Brain microvascular endothelial cell (primary cell): ENCODE measurements at places on chromosomes 4 and X.

DNA sequence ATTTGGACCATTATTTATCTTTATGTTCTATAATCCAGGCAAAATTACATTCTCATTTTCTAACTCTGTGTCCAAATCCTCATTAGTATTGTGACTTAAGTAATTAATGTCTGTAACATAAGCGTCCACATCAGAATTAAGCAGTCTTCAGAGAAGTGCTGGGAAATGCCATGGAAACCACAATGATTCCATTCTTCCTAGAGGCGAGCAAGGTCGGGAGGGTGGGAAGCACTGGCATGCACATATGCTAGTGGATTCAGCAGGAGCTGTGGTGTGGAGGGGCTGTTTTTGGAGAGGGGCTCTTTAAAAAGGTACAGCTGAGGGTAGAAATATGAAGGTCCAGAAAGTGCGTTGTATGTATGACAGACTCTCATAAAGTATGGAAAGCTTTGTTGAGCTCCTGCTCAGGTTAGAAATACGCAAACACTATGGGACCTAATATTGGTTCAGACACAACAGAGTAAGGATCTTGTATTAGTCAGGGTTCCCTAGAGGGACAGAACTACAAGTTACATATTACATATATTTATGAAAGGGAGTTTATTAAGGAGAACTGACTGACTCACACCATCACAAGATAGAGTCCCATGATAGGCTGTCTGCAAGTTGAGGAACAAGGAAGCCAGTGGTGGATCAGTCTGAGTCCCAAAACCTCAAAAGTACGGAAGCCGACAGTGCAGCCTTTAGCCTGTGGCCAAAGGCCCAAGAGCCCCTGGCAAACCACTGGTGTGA, 61.5 kb downstream of the GLRA2 start:
- DNase-seq, result no peak

- DNase-seq, result peak; percentile 12
Measured at GRCh38 chr4:170374770-170375169, 285.0 kb upstream of the AADAT start.

DNA sequence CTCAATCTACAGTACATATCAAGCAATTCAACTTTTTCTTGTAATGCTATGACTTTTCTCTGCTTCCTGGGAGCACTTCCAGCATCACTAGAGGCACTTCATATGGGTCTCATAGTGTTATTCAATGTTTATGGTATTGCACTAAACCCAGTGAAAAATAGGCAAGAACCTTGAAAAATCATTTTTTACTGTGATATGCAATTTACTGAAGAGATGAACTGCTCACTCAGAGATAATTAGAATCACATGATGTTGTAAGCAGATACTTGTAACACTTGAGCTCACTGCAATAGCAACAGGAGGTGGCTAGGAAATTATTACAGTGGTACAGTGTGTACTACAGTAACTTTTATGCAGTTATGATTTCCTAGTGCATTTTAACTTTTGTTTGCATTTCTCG, 93.3 kb downstream of the RASGEF1B start:
- DNase-seq, result no peak

GRCh38 chrX:103063918-103064434, at the start of gene BEX1:
BEX1 (minus strand) TSS chrX:103064171; CDS start chrX:103063274, 897 bp downstream.
- peak; percentile 54 for DNase-seq

- peak; percentile 99 for DNase-seq
Measured at GRCh38 chr4:48909697-48910096, 3.1 kb upstream of the OCIAD2 start.

DNA sequence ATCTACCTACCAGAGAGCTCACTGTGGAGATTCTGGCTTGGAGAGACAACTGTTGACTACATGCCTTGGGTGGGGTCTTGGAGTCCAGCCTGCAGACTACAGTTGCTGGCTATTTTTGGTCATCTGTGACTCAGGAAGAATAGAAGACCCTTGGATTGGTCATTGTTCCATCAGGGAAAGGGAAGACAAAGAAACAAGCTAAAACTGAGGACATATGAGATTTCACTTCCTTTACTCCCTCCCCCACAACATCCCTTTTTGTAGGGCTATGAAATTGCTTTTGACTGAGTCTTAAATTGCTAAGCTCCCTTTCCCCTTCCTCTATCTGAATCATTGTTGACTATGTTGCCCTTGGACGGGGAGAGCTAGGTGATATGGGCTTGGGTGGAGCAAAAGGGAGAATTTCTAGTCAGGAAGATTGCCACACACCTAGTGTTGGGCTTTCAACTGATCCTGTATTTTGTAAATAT, 11.7 kb downstream of the MSN start:
- DNase-seq, result no peak

DNA sequence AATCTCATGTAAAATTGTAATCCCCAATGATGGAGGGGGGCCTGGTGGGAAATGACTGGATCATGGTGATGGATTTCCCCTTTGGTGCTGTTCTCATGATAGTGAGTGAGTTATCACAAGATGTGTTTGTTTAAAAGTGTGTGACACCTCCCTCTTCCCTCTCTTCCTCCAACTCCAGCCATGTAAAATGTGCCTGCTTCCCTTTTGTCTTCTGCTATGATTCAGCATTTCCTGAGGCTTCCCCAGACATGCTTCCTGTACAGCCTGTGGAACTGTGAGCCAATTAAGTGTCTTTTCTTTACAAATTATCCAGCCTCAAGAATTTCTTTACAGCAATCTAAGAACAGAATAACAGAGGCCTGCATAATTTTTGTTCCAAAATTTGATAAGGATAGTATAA, 85.2 kb downstream of the ANAPC10 start:
- peak; percentile 58 for DNase-seq

DNA sequence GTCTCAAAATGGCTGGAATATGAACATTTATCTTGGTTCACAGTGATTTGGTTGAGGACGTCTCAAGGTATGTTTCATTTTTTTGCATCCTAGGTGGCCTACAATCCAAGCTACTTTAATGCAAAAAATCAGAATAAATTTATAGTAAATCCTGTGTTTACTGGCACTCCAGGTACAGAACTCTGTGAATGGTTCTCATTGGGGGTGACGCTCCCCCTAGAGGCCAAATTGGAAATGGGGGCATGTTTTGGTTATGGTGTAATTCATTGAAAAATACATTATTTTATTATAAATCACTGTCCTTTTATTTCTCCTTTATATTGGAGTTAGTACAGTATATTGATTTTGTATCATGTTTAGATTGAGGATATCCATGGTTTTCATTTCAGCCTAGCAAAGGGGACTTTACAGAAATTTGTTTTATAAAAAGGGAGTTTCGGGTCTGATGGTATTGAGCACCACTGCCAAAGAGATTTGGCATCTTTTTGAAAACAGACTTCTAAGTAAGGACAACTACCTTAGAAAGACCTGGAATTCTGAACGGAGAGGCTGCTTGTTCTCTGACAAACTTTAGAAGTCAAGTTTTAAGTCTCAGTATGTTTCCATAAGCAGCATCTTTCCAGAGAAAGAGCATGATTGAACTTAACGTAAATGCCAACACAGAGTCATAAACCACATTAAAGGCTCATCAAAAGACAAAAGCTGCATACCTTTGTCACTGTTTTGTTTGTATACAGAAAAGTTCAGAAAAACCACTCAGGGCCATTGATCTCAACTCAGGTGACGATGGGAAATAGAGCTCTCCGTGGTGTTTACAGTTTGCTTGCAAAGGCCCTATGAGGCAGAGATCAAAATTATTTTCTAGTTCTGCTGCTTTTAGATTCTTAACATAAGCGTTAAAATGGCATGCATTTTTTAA, 19.4 kb downstream of the MTM1 start:
- peak; percentile 4 for DNase-seq

DNA sequence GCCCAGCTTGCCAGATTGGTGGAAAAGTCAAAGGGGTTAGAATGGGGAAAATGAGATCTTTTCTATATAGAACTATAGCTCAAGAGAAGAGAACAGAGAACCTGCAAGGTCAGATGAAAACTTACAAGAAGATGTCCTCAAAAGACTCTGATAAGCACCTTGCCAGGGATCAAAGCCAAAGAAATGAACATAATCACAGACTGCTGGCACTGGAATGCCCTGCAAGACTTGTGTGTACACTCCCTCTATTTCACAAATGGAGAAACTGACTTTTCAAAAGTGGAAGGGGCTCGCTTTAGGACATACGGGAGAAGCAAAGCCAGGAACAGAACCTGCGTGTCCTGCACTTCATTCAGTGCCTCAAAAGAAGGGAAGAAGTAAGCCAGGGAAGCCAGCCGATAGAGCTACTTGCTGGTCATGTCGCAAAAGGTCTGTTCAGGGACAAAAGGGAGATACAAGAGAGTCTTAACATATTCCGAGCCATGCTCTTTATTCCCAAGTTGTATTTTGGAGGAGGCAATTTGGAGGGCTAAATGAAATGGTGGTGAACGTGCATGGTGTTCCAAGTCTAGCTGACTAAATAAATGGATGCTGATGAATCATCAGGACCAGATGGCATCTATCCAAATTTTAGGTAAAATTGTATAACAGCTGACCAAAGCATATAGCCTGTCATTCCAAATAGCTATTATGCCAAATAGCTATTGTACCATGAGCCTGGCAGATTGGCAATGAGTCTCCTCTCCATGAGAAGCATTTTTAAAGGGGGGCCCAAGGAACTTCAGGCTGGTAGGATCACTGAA, 175.6 kb upstream of the GPC4 start:
- DNase-seq, result no peak

- no peak for DNase-seq
Measured at GRCh38 chrX:69303231-69303630, 138.0 kb upstream of the PJA1 start.

DNA sequence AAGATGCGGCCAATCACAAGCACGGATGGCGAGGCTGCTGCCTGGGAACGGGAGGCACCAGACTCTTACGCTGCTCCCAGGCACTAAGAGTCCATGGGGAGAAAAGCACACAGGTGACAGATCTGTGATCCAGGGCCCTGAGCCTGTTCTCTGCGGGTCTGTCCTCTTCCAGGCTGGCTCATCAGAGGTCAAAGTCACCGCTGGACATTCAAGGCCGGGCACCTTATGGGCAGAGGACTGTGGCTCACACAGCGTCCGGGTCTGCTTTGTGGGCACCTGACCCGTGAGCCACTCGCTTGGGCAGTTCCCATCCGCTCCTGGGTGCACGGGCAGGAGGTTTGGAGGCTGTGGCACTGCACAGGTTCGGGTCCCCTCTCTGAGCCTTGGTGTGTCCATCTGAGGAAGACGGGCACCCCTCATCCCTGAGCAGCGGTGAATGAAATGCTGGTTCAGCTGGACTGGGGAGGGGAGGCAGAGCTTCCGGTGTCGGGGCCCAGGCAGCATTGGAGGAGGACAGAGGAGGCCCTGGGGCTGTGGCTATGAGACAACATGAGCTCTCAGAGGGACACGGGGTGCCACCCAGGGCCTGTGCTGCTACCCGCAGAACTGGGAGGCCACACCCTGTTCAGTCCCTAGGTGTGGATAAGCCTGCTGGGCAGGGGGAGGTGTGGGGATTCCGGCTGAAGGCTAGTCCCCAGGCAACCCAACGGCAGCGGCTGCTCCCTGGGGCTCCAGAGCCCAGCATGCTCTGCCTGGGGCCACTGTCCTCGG, 61.2 kb upstream of the AFAP1 start:
- no peak for DNase-seq

DNA sequence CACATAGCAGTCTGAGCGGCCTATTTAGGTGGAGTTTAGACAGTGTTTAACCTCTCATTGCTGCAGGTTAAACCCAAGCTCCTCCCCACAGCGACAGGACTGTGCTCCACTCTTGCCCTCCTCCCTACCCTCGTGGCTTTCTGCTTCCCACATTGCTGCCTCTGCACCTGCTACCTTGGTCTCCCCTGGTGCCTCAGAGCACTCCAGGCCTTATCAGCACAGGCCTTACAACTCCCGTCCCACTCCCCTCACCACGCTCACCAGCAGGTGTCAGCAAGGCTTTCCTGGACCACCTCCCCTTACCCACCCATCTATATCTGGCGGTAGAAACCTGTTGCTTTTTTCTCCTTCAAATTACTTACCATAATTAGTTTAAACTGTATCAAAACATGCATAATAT, 18.6 kb downstream of the HELT start:
- no peak for DNase-seq

- no peak for DNase-seq
Measured at GRCh38 chr4:124636788-124637187, 75.7 kb downstream of the ANKRD50 start.

GRCh38 chrX:36974911-36975310, 33.3 kb upstream of the FAM47C start:
- no peak for DNase-seq

GRCh38 chr4:116092961-116093360, 979.5 kb upstream of the NDST4 start:
- no peak for DNase-seq

GRCh38 chrX:97563531-97564133, 679.9 kb downstream of the RPA4 start:
- peak; percentile 23 for DNase-seq

DNA sequence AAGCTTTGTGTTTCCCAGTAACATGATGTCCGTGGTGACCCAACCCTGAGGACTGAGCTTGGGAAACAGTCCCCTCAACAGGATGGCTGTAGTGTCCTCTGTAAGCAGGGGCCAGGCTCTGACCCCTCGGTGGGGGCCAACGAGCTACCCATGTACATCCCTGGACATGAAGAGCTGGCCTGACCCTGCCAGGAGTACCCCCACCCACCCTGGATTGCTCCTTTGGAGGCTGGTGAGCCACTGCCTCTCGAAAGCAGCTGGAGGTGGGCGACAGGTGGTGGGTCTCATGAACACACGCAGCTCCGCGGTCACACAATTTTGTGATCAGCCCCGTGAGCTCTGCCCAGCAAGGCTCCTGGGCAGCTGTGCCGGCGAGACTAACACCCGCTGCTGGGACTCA, 33.5 kb downstream of the NSG1 start:
- DNase-seq, result no peak

DNA sequence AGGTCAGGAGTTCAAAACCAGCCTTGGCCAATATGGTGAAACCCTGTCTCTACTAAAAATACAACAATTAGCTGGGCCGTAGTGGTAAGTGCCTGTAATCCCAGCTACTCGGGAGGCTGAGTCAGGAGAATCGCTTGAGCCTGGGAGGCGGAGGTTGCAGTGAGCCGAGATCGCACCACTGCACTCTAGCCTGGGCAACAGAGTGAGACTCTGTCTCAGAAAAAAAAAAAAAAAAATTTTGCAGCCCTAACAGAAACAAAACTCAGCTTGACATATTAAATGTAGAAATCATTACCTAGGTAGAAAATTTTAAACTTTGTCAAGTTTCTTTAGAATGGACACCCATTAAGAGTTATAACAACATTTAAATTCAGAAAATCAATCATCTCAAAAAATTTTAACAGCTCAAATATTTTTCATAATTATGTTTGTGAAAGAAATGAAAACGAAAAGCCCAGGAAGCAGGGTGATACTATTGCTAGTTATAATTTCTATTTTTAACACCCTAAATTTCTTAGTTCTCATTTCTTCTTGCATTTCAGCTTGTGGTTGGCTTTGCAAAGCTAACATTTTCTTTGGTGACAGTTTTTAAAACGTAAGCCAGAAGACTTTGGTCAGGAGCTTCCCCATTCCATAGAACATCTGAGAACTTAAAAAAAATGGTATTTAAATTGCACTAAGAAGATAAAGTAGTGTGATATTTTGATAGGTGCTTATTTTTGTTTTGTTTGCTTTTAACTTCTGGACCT, 33.3 kb upstream of the RBBP7 start:
- DNase-seq, result no peak

GRCh38 chr4:10225096-10225495, 108.5 kb upstream of the WDR1 start:
- no peak for DNase-seq
